Stimulated activated CD4-positive, alpha-beta T cell treated with anti-CD3 and anti-CD28 coated beads, TNF-alpha, amount 100 ng/mL, for 1 hour (primary cell): ENCODE measurements at places on chromosomes 11 and 22.

- no peak for DNase-seq
Measured at GRCh38 chr11:61454520-61454919, 24.6 kb downstream of the SDHAF2 start.

- no peak for DNase-seq
Measured at GRCh38 chr11:75539459-75540334, 14.0 kb upstream of the GDPD5 start.

DNA sequence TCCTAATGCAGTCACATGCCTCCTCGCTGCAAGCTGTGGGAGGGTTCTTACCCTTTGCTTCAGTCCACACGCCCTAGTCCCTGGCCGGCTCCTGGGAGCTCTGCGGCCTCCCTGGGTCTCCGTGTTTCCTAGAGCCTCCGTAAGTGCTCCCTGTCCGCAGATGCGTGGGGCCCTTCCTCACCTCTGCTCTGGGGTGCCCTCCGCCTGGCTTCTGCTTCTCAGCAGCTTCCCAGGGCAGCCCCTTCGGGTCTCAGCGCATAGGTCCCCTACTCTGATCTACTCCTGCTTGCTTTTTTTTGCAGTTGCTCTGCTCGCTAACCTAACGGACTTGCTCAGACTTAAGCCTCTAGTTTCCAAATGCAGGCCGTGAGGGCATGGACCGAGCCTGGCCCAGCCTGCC lies 22.4 kb downstream of the CAPN1 start:
- DNase-seq: no peak

- no peak for DNase-seq
Measured at GRCh38 chr22:25013607-25014006, 61.1 kb downstream of the KIAA1671 start.

GRCh38 chr22:23392420-23393121 lies 187.5 kb downstream of the IGLL1 start:
- DNase-seq: no peak

DNA sequence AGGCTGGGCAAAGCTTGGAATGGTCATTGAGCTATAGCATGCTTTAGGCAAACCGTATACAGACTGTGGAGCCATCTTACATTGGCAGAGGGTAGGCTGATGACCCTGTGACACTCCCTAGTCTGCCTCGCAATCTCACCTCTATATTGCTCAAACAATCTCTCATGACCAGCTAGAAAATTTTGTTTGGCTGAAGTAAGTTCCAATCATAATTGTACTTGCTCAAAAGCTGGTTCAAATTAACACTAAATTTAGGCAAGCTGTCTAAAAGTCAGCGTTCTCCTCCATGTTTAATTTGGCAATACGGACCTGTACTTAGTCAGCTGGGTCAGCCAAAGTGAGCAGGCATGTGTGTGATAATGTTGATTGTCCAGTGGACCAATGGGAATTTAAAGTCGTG lies 133.0 kb downstream of the SWAP70 start:
- DNase-seq: no peak

DNA sequence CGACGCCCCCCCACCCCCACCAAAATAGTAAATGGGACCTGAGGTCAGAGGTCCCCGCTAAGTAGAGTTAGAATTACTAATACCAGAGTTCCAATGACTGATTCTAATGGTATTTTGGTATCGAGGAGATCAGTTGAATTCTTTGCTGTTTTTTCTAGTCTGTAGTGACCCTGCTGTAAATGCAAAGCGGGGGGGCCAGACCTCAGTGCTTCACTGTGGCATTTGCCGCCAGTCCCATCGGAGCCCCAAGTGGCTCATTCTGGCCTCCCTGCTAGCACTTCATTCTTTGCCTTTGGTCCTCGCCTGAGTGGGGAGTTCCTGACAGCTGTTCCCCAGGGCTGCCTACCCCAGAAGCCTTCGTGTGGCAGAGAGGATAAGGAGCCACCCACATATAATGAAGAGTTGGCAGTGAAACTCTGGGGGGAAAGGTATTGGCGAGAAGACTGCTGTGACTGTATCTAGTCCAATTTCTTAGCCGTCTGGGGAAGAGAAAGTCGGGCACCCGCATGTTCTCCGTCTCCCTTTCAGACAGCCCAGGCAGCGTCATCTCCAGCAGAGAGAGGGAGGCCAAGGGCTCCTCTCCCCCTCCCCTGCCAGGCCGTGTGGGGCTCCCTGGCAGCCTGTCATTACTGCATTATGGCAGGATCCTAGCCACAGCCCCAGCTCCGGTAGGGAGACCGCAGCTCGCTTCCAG lies 19.4 kb upstream of the CABP7 start:
- no peak for DNase-seq

DNA sequence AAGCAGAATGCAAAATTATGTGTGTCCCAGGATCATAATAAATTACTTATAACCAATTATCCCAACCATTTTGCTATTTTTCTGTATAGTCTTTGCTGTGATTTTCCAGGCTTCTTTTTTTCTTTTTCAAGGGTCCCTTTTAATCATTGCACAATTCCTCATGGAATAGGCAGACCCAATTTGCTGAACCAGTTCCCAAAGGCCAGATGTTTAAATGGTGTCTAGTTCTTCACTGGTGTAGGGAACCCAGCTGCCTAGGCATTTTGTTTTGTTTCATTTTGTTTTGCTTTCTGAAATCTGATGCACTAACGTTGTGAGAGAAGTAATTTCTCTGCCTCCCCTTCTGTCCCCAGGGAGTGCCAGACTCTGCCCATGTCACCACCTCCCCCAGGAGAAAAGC lies 60.4 kb downstream of the CHST1 start:
- DNase-seq: no peak

DNA sequence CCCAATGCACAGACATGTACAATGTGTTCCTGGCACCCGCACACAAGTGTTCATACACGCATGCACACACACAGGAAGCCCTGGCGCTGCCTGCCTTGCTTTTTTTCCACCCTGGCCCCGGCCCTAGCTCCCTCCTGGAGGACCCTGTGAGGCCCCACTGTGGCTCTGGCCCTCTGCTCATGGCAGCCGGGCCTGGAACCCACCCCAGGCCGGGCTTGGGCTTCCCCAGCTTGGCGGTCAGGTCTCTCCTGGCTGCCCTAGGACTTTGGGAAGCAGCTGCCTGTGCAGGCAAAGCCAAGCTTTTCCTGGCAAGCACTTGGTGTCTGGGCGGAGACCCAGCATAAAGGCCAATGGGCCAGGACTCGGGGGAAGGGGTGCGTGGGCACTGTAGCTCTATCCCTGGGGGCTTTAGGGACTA lies 30.5 kb downstream of the CD82 start:
- no peak for DNase-seq

- no peak for DNase-seq
Measured at GRCh38 chr11:34940026-34940677, 23.7 kb downstream of the PDHX start.

DNA sequence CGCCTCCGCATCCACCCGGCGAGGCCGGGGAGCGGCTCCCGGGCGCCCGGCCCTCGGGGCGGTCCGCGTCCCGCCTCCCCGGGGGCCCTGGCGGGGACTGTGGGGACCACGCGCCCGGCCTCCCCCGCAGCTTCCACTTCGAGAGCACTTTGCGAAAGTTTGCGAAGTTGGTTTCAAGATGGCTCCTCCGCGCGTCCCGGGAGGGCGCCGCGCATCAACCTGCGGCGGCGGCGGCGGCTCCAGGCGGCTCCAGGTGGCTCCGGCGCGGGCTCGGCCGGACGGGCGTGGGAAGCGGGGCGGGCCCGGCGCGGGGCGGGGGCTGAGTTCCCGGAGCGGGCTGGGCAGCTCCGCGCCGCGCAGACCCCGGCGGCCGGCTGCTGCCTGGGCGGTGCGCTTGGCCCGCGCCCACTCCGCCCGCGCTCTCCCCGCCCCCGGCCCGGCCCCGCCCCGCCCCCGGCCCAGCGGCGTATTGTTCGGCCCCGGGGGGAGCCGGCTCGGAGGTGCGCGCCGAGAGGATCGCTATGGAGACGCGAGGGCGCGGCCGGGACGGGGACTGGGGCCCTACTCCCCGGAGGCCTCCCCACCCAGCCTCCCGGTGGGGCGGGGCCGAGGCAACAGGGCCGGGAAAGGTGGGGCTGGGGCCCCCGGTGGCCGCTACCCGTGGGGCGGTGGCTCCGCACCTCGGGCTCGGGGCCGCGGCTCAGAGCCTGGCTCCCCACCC lies at the start of gene CELSR1:
CELSR1 (minus strand) TSS at position 396 of the 721 bp plus-strand sequence. CDS start 450 bp downstream, outside the sequence.
- DNase-seq: no peak

DNA sequence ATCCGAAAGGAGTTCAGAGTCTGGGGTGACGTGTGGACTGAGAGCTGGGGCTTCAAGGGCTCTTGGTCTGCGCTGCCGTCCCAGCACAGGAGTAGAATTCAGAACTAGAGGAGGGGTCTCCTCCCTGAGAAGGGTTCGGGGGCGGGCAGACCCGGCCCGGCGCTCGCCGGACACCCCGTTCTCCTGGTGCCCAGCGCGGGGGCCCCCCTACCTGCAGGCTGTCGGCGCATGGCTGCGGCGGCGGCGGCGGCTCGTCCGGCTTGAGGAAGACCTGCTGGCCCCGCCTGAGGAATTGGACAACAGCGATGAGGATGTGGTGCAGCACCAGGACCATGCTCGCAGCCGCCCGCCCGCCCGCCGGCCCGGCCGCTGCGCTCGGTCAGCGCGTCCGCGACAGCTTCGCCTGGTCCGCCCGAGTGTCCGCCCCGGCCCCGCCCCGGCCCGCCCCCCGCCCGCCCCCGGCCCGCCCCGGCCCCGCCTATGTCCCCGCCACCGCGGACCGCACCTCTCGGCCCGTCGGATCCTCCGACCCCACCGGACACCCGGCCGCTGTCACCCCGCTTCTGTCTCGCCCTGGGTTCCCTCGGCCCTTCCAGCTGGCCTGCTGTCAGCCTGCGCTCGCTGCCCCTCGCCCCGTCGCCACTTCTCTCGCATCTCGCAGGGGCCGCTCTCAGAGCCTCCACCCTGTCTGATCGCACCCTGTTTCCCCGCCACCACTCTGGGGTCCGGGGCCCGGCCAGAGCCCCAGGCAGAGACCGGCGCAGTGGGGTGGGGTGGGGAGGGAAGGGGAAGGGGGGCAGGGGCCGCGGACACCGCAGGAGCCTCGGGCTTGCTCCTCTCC lies 32.0 kb downstream of the PDE2A start:
- no peak for DNase-seq

GRCh38 chr11:31806928-31807798 lies 4.0 kb downstream of the PAX6 start:
- no peak for DNase-seq

GRCh38 chr11:59112494-59112893 lies 5.5 kb downstream of the FAM111B start:
- no peak for DNase-seq

GRCh38 chr11:29093416-29094120 lies 923.3 kb downstream of the KCNA4 start:
- DNase-seq: no peak

- no peak for DNase-seq
Measured at GRCh38 chr11:116432301-116432700, 340.5 kb downstream of the BUD13 start.

- no peak for DNase-seq
Measured at GRCh38 chr11:66933531-66933930, 24.7 kb downstream of the PC start.

DNA sequence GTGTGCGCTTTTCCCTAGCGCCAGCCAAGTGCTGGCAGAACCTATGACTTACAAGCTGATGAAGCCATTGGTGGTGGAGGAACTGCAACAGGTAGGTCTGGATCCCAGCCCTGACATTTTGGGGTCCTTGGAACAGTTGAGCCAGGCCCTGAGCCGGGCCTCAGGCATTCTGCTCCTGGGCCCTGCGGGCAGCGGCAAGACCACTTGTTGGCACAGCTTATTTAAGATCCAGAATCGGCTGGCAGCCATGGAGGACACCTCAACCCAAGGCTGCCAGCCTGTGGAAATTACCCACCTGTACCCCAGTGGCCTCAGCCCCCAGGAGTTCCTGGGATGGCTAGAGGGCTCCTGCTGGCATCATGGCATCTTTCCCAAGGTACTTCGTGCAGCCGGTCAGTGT lies 49.7 kb downstream of the DNHD1 start:
- DNase-seq: no peak

- no peak for DNase-seq
Measured at GRCh38 chr11:120306519-120307242, 18.4 kb upstream of the TLCD5 start.

GRCh38 chr11:42571131-42571877 lies 740.5 kb upstream of the API5 start:
- no peak for DNase-seq

GRCh38 chr22:25938151-25938550 lies 196.2 kb downstream of the MYO18B start:
- no peak for DNase-seq

GRCh38 chr22:18091916-18092526 lies 14.2 kb downstream of the PEX26 start:
- DNase-seq: no peak

DNA sequence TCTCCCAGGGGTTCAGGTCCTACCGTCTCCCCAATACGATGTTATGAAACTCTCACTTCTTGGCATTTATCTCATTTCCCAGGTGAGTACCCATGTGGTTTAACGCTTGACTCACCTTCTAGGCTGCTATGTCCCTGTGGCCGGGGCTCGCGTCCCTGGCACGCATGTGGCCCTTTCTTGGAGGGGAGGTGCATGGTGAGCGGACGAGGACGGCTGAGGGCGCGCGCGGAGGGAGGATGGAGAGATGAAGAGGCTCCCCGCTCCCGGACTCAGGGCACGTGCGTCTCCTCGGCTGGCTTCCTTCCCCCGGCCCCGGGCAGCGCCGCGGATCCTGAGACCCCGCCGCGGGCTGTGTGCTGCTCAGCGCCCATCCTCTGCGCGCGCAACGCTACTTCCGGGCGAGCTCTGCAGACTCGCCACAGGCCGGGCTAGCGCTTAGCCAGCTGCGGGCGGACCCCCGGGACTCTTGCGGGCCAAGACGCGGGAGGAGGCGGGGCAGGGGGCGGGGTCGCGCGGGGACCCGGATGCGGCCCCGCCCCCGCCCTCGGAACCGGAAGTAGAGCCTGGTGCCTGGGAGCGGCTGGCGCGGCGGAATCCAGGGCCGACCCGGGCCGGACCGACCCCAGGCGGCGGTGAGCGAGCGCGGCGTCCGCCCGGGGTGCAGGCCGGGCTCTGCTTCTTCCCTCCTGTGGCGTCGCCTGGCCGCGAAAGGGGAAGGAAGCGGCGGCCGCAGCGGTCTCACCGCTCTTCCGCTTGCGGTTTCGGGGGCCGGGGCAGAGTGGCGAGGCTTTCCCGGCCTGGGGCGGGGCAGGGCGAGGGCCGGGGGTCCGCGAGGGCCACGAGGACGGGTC lies at the start of gene CTTN:
CTTN (plus strand) TSS at position 547 of the 851 bp plus-strand sequence. CDS start 8,769 bp downstream, outside the sequence.
- peak; percentile 29 for DNase-seq

DNA sequence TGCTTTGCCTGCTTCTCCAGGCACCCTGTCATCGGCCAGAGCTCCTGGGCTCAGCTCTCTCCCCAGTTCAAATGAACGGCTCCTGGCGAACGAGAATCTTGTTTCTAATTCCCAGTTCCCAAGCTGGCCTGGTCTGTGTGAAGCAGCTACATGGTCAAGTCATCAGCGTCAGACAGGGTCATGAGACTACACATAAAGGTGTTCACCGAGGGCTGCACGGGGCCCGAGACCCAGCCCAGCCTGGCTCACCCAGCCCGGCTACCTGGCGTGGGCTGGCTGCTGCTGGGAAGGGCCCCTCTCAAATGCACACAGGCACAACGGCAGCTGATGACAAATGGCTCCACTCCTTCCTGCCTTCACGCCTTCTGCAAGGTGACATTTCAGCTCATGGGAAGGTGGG lies 14.6 kb upstream of the CELSR1 start:
- no peak for DNase-seq

GRCh38 chr22:23524226-23524625 lies 55.9 kb downstream of the IGLL1 start:
- DNase-seq: no peak

- no peak for DNase-seq
Measured at GRCh38 chr11:118703563-118704106, 24.2 kb upstream of the TREH start.

- no peak for DNase-seq
Measured at GRCh38 chr11:107430525-107430924, 27.1 kb downstream of the CWF19L2 start.
